GM03348 (cell line): ENCODE measurements at places on chromosomes 12 and 14.

- no peak for DNase-seq
Measured at GRCh38 chr14:39230416-39231035, 3.2 kb upstream of the MIA2 start.

DNA sequence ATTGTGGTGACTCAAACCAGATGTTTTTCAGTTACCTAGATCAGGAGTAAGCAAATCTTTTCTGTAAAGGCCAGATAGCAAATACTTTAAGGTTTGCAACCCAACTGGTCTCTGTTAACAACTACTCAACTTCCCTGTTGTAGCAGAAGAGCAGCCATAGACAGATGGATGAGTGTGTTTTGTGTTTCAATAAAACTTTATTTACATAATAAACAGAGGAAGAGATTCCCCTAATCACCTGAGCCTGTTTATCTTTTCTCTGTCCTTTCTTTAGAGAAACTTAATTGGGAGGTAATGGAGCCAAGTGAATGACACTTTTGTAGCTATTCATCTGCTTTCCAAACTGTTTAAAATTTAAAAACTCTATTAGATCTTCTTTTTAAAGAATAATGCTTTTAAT lies 365.1 kb downstream of the IPO8 start:
- DNase-seq: no peak

DNA sequence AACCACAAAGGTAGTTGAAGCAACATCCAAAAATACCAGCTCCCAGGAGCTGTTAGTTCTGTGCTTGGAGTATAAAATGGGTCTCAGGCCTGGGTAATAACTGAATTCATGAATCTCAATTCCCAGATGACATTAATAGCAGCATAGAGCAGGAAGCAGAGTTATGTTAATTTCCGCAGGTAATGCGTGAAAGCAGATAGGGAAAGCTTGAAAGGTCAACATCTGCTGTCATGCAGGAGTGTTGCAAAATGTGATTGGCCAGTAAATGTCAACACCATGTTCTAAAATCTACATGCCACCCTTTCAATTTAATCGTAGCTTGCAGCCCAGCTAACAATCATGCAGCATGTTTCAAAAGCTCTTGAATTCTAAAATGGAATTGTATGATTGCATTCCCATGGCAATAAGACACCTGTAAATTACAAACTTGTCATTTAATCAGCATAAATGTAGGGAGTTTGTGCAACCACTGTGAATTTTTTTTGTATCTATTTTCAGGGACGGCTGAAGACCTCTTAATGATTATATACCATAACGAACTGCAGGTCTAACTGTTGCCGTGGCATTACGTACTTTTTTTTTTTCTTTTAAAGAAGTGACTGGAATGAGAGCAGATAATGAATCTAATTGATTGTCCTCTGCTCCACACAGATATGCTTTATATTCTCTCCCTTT lies 635.8 kb upstream of the FOXG1 start:
- no peak for DNase-seq

- DNase-seq: no peak
Measured at GRCh38 chr12:3523728-3524127, 32.7 kb downstream of the PRMT8 start.

DNA sequence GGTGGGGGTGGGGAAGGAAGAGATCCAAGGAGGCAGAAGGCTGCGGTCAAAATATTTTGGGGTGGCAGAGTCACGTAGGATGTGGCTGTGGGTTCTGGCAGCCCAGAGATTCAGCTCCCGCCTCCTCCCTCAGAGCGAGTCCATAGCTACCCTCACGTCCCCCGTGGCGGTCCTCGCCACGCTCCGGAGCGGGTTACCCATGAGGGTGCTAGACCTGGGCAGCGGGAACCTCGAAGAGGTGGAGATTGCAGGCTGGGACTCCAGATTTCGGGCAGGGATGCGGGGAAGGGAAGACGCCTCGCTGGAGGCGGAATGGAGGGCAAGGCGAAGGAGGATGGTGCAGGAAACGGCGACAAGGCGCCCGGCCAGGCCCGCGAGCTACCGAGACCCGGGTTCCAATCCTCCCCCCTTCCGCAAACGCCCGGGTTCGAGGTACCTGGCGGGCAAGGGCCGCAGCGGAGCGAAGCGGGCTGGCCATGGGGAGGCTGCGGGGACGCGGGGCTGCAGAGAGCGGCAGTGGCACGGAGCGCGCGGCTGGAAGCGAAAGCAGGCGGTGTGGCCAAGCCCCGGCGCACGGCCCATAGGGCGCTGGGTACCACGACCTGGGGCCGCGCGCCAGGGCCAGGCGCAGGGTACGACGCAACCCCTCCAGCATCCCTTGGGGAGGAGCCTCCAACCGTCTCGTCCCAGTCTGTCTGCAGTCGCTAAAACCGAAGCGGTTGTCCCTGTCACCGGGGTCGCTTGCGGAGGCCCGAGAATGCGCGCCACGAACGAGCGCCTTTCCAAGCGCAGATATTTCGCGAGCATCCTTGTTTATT lies 46.2 kb downstream of the BCAT1 start:
- DNase-seq: peak; percentile 50

- peak; percentile 38 for DNase-seq
Measured at GRCh38 chr12:105921872-105922669, 216.7 kb downstream of the NUAK1 start.

DNA sequence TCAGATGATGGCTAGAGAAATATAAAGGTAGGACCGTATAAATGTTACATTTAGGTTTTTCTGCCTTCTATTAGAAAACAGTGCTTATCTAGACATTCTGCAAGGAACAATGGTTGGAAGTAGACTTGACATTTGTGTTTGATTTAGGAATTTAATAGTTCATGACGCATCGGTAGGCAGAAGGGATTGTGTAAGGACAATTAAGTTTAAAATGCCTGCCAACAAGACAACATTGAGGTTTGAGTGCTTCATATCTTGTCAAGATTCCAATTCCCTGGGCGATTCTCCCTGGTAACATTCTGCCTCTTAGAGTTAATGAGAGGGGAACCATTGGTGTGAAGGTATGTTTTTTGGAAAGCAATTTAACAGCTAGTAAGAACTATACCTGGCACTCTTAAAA lies 186.8 kb upstream of the RBM19 start:
- DNase-seq: peak; percentile 56

- DNase-seq: no peak
Measured at GRCh38 chr12:42261708-42262107, 23.7 kb upstream of the YAF2 start.

DNA sequence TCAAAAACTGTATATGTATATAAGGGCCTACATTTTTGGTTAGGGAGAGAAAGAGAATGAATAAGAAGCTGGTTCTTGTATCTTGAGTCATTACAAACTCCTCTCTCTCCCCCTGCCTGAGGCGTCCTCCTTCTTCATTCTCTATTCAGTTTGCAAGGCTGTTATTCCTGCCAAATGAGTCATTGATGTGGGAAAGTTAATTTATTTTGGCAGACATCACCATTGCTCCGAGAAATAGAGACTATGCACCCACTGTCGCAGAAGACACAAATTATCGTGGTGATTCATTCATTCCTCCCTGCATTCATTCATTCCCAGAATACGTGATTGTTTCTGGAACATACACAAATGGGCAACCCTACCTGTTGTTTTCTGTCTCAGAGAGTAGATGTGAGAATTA lies 112.5 kb upstream of the MED13L start:
- DNase-seq: peak; percentile 89

- DNase-seq: no peak
Measured at GRCh38 chr14:68416171-68416570, 376.7 kb downstream of the ZFP36L1 start.

- DNase-seq: no peak
Measured at GRCh38 chr14:20686386-20687143, 2.0 kb upstream of the ANG start.

- DNase-seq: peak; percentile 4
Measured at GRCh38 chr12:62292761-62293344, 32.6 kb downstream of the USP15 start.

- DNase-seq: peak; percentile 37
Measured at GRCh38 chr12:81077686-81078441, at the start of gene ACSS3. Gene ACSS3, plus strand, starts transcription at chr12:81078079. Its CDS starts 42 bp downstream, at chr12:81078121.

DNA sequence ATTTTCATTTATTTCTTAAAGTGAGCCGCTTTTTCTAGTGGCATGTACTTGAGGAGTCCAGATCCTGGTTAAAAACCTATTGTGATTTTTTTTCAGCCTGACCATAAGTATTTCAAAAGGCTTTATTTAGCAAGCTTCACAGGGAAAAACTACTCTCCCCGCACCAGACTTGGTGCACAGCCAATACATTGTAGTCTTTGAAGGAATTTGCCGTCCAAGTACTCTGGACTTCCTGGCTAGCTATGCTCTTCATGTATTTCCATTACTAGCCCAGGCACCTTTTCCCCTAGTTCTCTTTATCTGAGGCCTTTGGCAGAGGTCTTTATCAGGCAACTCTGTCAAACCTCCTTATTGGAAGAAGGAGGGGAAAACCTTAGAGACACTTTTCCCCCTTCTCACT lies 234.7 kb downstream of the CCDC91 start:
- no peak for DNase-seq

GRCh38 chr14:54854181-54854580 lies 48.4 kb downstream of the GCH1 start:
- no peak for DNase-seq

- DNase-seq: no peak
Measured at GRCh38 chr12:69287556-69287955, 48.2 kb downstream of the CPSF6 start.

GRCh38 chr12:6341417-6342139 lies at the start of gene TNFRSF1A:
Gene TNFRSF1A, minus strand, starts transcription at chr12:6342076. Its CDS starts 262 bp downstream, at chr12:6341814.
- peak; percentile 91 for DNase-seq

GRCh38 chr12:47156167-47156736 lies 76.5 kb upstream of the AMIGO2 start:
- DNase-seq: peak; percentile 12

- DNase-seq: no peak
Measured at GRCh38 chr12:117985182-117985581, 16.4 kb upstream of the KSR2 start.

- DNase-seq: no peak
Measured at GRCh38 chr14:68295316-68295816, 475.8 kb downstream of the RAD51B start.

- peak; percentile 73 for DNase-seq
Measured at GRCh38 chr12:11697670-11698387, 48.4 kb downstream of the ETV6 start.

GRCh38 chr14:36663404-36664321 lies 2.0 kb downstream of the PAX9 start:
- peak; percentile 58 for DNase-seq

- no peak for DNase-seq
Measured at GRCh38 chr12:108814462-108815211, 42.7 kb downstream of the SSH1 start.
